ENCODE measurements at places on chromosomes 6 and 20.

GRCh38 chr6:69878795-69879194 lies 12.4 kb downstream of the COL19A1 start:
- DNase-seq = no peak

GRCh38 chr6:29974901-29975560 lies 32.7 kb downstream of the HLA-A start:
- no peak for DNase-seq

DNA sequence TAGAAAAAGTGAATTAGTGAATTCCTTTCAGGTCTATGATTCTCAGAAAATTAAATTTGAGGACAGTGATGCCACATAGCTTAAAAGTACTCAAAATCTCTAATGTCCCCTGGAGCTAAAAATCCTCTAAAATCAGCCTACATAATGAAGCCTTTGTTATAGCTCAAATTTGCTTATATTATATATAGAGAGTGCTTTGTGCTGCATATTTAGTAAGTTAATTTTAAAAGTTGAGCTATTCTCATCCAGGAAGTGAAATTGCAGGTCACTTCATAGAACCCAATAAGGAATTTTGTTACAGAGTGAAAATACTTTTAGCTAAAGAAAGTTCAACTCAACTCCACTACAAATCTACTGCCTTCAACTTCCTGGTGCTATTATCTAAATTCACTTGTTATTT lies 507.5 kb upstream of the MAP3K7 start:
- no peak for DNase-seq

DNA sequence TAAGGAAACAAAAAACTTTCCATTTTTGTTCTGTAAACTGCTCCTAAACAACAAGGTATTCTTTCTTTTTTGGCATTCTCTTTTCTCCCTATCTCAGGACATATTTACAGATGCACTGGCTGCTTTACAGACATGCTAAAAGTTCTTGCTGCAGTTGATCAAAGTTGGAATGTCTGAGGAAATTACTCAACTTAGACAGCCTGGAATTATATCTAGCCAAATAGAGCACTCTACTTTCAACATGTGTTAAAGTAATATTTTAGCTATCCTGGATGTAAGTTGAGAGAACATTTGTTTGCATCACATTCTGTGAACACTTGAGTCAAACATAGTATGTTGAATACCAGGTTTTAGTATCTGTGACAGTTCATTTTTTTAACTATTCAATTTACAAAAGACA lies 24.8 kb downstream of the TASP1 start:
- DNase-seq = no peak

GRCh38 chr6:121510568-121511177 lies 75.2 kb downstream of the GJA1 start:
- no peak for DNase-seq

Measured in activated T-helper 9 cell treated with anti-CD3 and anti-CD28 coated beads, Interleukin-2, amount 50 U/mL, for 16 hours (primary cell).